Hypothalamus (tissue), 51 donors: ENCODE measurements at places on chromosomes 2 and 18.

DNA sequence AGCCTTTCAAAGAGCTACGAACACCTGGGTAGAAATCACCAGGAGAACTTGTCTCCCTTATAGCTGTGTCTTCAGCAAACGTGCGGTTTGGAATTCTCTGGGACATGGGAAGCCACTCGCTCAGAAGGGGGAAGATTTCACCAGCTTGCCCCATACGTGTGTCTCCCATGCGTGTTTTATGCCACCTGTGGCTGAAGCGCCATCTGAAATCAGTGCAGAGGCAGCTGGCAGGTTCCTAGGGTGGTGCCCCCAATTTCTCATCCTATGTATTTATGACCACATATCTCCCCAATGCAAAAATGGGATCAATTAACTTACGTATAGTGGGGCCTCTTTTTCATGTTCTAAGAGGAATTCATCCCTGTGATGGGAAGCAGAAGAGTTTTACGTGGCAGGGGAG lies 81.6 kb downstream of the TPO start:
- DNase-seq: no peak

- DNase-seq: no peak
These were observed 58.1 kb downstream of the IL1R2 start for GRCh38 chr2:102049756-102050443.

GRCh38 chr2:139918982-139919381 lies 1138.8 kb upstream of the NXPH2 start:
- DNase-seq: no peak

- no peak for DNase-seq
These were observed 405 bp downstream of the PPP3R1 start for GRCh38 chr2:68251855-68252399.

DNA sequence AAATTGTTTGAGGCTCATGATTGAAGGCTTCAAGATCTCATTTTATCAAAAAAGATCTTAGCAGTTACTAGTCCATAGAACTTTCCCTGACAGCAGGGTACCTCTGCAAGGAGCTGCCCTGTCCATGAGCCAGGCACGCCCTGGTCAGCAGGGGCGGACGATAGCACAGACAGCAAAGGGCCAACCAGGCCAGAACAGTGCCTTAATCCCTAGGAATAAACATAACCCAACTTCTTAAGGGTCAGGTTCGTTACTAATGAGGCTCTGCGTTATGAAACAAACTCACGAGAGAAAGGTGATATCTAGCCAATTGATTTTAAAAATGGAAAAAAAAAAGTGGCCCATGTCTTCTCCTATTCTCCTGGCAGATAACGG lies 59.2 kb downstream of the BCL2 start:
- DNase-seq: no peak

DNA sequence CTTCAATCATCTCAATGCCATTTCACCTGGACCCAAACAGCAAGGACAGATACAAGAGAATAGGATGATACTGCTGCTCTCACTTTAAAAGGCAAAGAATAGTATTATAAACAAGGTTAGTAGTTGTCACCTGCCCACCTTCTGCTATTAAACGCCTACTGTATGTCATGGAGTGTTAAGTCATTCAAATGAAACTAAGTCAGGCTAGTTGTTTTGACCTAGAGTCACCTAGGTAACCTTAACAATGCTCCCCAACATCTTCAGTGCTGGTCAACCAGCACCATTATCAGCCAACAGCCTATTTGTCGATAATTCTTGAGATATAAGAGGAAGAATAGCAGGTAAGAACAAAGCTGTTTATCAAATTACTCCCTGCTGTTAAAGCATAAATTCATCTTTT lies 39.2 kb downstream of the TRIP12 start:
- DNase-seq: no peak

DNA sequence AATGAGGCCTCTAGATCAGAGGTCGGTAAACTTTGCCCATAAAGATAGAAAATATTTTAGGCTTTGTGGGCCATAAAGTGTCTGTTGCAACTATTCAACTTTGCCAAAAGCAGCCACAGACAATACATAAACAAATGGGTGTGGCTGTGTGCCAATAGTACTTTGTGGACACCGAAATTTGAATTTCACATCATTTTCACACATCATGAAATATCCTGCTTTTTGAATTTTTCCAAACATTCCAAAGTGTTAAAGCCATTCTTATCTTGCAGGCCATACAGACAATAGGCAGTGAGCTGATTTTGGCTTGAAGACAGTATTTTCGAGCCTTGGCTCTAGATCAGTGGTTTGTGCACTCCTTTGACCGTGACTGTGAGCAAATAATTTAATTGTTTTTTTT lies 51.1 kb upstream of the EPC2 start:
- no peak for DNase-seq

DNA sequence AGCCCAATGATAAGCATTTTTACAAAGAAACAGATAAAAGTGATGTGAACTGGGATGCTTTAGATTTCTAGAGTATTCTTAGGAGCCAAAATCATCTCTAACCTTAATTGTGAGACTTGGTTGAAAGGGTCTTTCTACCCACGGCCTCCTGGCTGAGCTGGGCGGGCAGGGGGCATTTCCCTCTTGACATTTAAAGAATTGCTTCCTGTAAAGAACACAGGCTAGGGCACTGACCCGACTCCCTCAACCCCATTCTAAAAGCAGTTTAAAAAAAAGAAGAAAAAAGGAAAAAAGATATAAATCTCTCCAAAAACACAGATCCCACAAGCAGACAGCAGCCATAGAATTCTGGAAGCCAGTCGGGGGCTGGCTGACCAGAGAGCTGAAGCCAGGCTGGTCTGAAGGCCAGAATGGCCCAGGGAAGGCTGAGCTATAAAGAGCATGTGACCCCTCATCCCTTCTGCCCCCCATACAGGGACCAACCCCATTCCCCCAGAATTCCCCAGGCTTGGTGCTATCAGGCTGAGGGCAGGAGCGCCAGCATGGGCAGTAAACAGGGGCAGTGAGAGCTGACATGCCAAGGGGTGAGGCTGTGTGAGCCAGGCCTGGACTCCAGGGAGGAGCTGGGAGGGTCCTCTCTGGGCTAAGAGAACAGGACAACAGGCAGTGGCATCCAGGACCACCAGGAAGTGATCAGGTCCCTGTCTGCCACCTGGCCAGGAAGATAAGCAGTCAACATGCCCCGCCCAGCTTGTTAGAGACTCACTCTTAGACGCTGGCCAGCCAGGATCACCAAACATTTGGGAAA lies 188.5 kb downstream of the HDAC4 start:
- DNase-seq: no peak

- DNase-seq: no peak
These were observed 47.8 kb downstream of the SMAD2 start for GRCh38 chr18:47882641-47883040.

DNA sequence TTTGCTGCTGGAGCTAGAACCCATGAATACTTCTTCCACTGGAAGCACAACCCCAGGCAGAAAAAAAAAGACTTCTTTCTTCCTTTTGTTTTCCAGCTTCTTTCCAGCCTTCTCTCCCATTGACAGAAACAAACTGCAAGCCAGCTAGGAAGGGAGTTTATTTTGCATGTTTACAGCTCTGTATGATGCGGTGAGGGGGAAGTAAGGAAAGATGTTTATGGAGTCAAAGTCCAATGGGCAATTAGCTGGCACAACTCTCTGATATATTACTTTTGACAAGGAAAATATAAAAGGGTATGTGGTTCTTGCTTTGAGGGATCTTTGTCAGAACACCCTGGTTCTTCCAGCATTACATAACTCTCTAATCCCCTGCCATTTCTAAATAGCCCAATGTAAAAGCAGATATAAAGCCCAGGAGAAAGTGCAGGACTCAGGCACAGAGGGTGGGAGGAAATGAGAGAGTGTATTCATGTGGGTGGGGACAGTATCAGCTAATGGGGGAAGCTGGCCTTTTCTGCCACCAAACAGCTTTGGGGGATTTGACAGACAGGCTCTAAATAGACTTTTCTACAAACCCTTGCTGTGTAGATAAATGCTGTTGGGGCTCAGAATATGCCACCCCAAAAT lies 9.3 kb upstream of the NMS start:
- no peak for DNase-seq

DNA sequence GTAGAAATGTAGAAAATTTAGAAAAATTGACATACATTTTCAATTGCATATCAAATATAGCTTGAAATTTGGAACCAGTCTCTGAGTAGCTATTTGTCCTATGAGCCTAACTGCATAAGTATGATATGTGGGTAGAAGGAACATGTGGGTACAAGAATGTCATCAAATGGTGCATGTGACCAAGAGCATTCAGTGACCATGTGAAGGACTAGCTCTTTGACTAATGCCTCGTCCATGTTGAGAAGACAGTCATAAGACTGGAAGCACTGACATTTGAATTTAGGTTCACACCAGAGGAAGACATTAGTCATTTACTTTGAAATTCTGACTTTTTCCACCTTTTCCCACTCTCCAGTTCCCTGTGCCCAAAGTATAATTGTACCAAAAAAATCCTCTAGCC lies 12.6 kb downstream of the MRPL44 start:
- DNase-seq: no peak

DNA sequence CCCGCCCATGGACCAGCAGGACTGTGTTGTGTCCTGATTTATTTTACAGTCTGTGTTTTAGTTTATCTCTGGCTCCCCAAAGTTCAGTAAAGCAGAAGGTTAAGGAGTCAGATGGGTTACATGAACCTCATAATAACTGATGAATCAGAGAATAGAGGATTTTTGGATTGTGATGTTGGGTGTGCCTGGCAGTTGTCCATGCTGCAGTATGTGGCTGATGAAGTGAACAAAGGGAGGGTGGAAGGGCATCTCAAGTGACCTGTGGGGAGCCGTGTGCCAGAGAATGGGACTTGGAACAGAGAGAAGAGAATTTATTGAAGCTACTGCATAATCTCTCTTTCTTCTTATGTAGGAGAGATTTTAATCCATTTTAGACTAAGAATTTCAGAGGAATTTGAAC lies 145.5 kb downstream of the MAP4K4 start:
- DNase-seq: no peak

DNA sequence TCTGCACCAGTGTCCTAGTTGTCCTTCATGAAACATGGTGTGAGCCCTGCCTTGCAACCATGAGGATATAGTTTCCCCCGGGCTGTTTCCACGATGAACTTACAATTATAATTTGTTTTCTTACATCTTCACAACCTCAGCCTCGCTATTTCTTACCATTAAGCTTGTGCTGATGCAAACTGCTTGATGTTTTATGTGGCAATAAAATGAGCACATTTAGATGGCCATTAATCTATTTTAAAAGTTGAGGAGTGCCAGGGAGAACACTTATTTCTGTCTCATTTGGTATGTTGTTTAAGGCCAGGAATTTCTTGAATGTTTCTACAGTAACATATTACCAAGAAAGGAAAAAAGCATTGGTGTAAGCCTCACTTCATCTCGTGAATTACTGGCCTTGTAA lies 214.5 kb upstream of the SLC8A1 start:
- no peak for DNase-seq

DNA sequence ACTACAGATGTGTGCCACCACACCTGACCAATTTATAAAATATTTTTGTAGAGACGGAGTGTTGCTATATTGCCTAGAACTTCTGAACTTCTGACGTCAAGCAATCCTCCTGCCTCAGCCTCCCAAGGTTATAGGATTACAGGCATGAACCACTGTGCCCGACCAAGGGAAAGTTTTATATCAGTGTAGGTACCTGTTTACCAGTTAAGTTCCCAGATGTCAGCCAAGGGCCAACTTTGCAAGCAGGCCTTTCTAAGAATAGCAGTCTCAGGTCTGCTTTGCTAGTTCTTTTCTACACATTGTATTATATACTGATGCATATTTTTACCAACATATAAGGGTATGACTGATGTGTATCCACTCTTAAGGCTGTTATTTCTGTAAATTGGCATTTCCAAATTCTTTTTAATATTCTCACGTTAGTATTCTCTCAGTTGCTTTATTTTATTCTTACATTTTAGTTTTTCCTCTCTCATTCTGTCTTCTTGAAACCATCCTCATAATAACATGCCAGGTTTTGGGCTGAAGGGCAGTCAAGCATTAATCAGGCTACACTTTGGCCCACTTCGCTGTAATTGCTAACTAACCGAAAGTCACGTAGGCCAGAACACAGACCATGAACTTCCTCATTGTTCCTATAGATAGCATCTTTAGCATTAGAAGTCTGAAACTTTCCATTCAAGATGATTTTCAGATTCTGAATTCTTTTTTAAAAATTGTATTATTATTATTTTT lies 25.0 kb upstream of the CXXC1 start:
- DNase-seq: no peak

- no peak for DNase-seq
These were observed 93.8 kb upstream of the HDAC4 start for GRCh38 chr2:239494578-239494977.

DNA sequence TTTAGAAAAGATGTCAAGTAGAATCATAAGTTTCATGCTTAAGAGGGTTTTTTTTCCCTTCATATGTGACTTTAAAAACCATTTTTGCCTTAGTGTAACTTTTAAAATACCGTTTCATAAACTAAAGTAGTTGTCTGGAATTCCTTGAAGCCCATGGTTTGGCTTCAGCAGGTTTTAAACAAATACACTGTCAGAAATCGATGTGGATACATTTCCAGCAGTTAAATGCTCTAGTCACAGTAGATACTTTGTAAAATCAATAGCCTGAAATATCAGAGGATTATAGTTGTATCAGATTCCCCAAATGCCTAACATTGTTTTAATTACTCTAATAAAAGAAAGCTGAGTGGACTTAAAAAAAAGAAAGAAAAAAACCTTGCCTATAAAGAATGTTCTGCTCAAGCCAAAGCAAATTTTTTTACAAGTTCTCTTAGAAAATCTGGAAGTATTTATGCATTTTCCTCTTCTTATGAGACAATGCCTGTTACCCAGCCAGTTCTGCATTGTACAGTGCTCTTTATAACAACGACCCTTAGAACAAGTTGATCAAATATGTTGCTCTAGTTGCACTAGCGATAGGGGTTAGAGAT lies 260.5 kb downstream of the LTBP1 start:
- DNase-seq: no peak

- DNase-seq: no peak
These were observed 6.2 kb downstream of the IMPA2 start for GRCh38 chr18:11987527-11987926.

- no peak for DNase-seq
These were observed 141.9 kb upstream of the CTAGE1 start for GRCh38 chr18:22559414-22560274.

GRCh38 chr2:172332507-172332906 lies 94.9 kb upstream of the ITGA6 start:
- no peak for DNase-seq

- DNase-seq: no peak
These were observed 26.7 kb upstream of the ACTR3 start for GRCh38 chr2:113863144-113863543.

GRCh38 chr2:102369866-102370265 lies 14.3 kb downstream of the IL18R1 start:
- DNase-seq: no peak

DNA sequence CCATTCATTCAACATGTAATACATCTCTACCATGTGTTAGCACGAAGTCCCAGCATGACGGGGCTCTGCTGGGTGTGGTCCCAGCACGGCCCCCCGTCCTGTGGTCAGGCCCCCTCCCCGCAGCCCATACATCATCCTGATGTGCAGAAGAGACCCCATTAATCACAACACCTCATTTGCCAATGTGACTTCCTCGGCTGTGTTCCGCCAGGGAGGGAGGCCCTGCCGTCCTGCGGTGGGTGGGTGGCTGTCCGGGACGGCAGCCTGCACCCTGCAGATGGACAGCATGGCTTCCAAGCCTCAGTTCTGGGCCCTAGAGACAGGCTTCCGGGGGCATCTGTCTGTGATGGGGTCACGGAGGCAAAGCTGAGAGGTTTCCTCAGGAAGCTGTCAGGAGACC lies 254.0 kb downstream of the CYP26B1 start:
- DNase-seq: no peak

- DNase-seq: no peak
These were observed 601.6 kb upstream of the PKDCC start for GRCh38 chr2:41446266-41446665.

- no peak for DNase-seq
These were observed 1048.8 kb downstream of the DPP10 start for GRCh38 chr2:115491186-115491793.

- no peak for DNase-seq
These were observed 40.2 kb upstream of the BMPR2 start for GRCh38 chr2:202335791-202336467.
